ENCODE measurements at places on chromosomes 7 and 10.

- H3K36me3 ChIP-seq: no peaks in the 10 kb centered on the region
- peak overlapping the region; percentile 55 for H3K27ac ChIP-seq
- H3K27me3 ChIP-seq: no peaks in the 10 kb centered on the region
- H3K4me1 ChIP-seq: peaks cover 17% of the 10 kb centered on the region
- DNase-seq: peak; percentile 58
Measured at GRCh38 chr7:129530795-129531391, 28.6 kb downstream of the SMKR1 start.

DNA sequence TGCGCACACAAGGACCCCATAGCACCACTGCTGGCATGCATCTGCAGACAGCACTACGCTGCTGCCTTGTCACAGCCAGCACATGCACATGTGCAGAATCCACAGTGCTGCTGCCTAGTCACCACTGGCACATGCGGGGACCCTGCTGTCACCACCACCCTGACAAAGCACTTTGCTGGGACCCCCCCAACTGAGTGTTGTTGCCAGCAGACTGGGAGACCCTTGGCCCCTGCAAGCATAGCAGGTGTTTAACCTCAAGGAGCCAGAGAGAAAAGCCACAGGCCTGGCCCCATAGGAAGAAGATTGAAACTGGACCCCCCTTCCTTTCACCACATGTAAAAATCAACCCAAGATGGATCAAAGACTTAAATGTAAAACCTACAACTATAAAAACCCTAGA is 211.2 kb downstream of the ITGB1 start:
- peaks cover 5% of the 10 kb centered on the region for H3K36me3 ChIP-seq
- H3K27ac ChIP-seq: no peak overlapping the region
- no peaks in the 10 kb centered on the region for H3K27me3 ChIP-seq

- no peak overlapping the region for H3K27ac ChIP-seq
- H3K4me1 ChIP-seq: no peaks in the 10 kb centered on the region
- no peak for DNase-seq
- H3K36me3 ChIP-seq: no peaks in the 10 kb centered on the region
- no peak overlapping the region for H3K4me3 ChIP-seq
Measured at GRCh38 chr10:132350391-132350790, 18.4 kb downstream of the LRRC27 start.

- DNase-seq: no peak
- H3K27me3 ChIP-seq: no peaks in the 10 kb centered on the region
- no peaks in the 10 kb centered on the region for H3K4me1 ChIP-seq
- H3K4me3 ChIP-seq: no peak overlapping the region
Measured at GRCh38 chr10:76736815-76737618, 900.6 kb downstream of the KCNMA1 start.

- DNase-seq: peak; percentile 43
- peak overlapping the region; percentile 57 for H3K4me3 ChIP-seq
- peaks cover 45% of the 10 kb centered on the region for H3K27me3 ChIP-seq
- H3K27ac ChIP-seq: no peak overlapping the region
- no peaks in the 10 kb centered on the region for H3K36me3 ChIP-seq
Measured at GRCh38 chr10:35607475-35608327, 2.6 kb downstream of the GJD4 start.

DNA sequence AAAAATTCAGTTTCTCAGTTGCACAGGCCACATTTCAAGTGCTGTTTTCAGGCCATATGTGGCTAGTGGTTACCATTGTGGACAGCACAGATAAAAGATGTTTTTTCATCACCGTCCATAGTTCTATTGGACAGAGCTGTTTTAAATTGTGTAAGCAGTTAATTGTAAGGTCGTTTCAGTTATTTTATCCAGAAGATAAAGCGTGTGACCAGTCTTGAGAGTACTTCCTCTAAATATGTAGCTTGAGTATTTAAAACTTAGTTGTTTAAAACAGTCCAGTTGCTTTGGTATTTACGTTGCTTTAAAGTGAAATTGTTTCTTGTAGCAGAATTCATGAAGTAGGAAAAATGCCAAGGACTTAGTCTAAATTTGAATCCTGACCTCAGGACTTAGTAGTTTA is 66.9 kb downstream of the ZNRF2 start:
- H3K4me1 ChIP-seq: peaks cover 43% of the 10 kb centered on the region
- H3K27me3 ChIP-seq: no peaks in the 10 kb centered on the region
- no peak overlapping the region for H3K27ac ChIP-seq
- peaks cover 4% of the 10 kb centered on the region for H3K36me3 ChIP-seq

DNA sequence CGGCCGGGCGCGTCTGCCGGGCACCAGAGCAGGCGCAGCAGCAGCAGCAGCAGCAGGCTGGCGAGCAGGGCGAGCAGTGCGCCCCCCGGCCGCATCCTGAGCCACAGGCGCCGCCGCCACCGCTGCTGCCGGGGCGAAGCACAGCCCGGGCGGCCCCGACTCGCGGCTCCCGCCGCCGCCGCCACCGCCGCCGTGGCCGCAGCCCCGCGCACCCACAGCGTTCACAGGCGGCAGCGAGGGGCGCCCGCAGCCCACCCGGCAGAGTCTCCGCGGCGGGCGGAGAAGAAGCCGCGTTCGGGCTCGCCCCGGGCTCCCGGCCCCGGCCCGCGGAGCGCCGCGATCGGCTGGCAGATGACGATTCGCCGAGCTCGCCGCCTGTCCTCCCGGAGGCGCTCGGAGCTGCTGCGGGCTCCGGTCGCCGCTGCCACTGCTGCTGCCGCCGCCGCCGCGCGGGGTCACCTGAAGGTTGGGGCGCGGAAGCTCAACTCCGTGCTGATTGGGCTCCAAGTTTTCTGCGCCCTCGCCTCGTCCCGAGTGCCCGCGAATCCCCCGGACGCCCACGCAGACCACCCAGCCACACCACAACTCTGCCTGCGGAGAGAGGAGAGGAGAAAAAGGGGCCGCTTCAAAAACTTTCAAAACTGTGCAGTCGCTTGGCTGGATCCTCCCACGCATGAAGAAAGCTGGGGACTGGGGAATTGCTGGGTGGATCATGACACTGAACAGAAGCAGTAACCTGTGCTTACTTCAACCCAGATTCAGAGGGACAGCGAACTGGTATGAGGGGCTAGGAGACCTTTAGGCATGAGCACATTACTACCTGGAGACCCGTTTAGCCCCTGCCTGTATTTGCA is at the start of gene ST8SIA6:
ST8SIA6 (minus strand) TSS at position 435 of the 854 bp plus-strand sequence; CDS start at position 95, 340 bp downstream.
- no peak within 1 kb of the TSS for H3K27ac ChIP-seq
- peaks cover 70% of the 10 kb centered on the region for H3K27me3 ChIP-seq
- H3K36me3 ChIP-seq: peaks cover 1% of the 10 kb centered on the region
- peaks cover 14% of the 10 kb centered on the region for H3K4me1 ChIP-seq
- H3K4me3 ChIP-seq: peak within 1 kb of the TSS; percentile 63

Data from activated CD8-positive, alpha-beta memory T cell treated with anti-CD3 and anti-CD28 coated beads, Interleukin-2, amount 10 ng/mL, durations not matched to agents 7 days and 5 days (primary cell).